ENCODE measurements at places on chromosomes 7 and 10.
A peak's percentile ranks its signal among the peaks of the same experiment; 100 is the strongest.

GRCh38 chr7:19106241-19107080 lies 11.0 kb downstream of the TWIST1 start:
- no peak for DNase-seq

GRCh38 chr7:151579644-151580043 lies 59.9 kb upstream of the RHEB start:
- DNase-seq: no peak

GRCh38 chr10:6729071-6729774 lies 149.1 kb upstream of the PRKCQ start:
- DNase-seq: no peak

- no peak for DNase-seq
These were observed 13.0 kb downstream of the AKAP9 start for GRCh38 chr7:91953618-91954017.

GRCh38 chr10:80579181-80579763 lies 41.6 kb downstream of the SH2D4B start:
- no peak for DNase-seq

- DNase-seq: no peak
These were observed 1028.5 kb upstream of the PHF14 start for GRCh38 chr7:9945131-9945530.

GRCh38 chr10:46544989-46545791 lies 11.3 kb downstream of the GPRIN2 start:
- no peak for DNase-seq

- no peak for DNase-seq
These were observed 57.6 kb downstream of the YKT6 start for GRCh38 chr7:44258423-44258760.

- DNase-seq: no peak
These were observed 1.6 kb downstream of the BICC1 start for GRCh38 chr10:58514111-58514770.

DNA sequence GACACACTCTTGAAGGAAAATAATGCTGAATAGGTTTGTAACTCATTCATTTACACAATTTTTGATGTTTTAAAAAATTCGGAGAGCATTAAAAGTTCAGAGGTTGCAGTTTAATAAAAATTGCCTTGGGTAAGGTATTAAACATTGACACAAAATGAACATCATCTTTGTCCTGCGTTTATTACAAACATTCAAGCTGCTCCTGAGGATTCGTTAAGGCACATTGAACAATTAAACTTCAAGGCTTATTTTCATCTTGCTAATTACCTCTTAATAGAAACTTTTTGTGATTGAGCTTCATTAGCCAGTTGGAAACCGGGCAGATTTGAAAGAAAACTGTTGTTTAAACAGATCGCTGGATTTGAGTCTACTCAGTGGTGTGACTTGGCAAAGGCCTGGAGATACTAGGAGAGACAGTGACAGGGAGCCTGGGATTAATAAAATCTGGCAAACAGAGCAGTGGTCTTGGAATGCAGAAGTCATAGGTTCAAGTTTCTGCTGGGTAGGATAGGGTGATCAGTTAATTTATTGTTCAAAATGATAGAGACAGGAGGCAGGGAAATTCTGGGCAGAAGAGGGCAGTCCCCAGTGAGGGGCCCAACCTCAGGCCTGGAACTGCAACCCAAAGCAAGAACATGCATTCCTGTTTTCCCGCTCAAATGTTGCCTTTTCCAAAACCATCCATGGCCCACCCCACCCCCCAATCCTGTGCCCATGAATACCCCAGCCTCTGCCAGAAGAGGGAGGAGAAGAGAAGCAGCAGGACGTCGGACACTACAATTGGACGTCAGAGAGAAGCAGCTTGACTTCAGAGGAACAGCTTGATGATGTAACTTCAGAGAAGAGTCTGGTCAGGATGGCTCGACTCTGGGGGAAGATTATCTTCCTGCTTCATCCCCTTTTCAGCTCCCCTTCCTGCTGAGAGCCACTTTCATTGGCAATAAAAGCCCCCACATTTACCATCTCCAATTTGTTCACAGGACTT lies 43.5 kb upstream of the SLC35G1 start:
- DNase-seq: no peak

- no peak for DNase-seq
These were observed 3.0 kb upstream of the UNC5B start for GRCh38 chr10:71209352-71209715.

- DNase-seq: no peak
These were observed 15.6 kb downstream of the ELN start for GRCh38 chr7:74043523-74043951.

GRCh38 chr10:77780180-77780579 lies 142.6 kb upstream of the KCNMA1 start:
- DNase-seq: no peak

DNA sequence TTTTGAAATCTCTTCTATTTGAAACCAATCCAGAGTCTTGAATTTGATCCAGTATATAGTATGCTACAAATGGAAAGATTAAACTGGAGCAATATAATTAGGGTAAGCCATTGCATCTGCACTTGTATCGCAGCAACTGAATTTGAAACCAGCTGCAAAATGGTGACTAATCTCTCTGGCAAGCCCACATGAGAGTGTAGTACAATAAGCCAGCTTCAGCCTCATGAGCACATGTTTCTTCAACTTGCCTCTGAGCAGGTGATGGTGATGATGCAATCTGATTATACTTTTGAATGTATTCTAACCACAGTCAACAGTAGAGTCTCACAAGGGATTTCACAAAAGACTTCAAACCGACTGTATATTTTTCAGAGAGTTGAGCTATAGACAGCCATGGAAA lies 829 bp upstream of the RPA3 start:
- DNase-seq: peak; percentile 72

DNA sequence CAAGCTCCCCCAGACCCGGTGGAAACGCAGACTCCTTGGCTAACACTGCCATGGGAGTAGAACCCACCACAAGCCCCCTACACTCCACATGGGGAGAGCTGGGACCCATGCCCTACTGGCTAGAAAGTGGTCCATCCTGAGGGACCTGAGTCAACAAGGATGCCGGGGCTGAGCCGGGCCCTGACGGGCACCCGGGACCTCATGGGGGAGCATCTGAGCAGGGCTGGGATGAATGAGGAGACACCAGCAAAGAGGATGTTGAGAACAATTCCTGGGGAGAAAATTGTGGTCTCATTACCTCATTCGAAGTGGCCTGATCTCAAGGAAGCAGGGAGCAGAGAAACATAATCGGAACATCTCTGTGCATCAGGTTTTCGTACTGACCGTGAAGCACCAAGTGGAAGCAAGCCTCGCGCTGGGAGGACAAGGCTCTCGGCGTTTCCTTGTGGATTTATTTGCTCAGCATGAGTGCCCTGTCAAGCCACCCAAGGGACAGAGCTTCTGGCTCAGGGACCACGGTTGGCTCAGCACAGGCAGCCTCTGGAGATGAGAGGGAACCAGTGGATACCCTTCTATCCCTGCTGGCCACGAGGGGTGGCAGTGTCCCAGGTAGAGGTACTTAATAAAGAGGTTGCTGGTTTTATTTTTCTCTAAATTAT lies 132.2 kb upstream of the FAM20C start:
- DNase-seq: no peak

GRCh38 chr7:25314731-25315267 lies 86.5 kb upstream of the NPVF start:
- no peak for DNase-seq

GRCh38 chr7:129431911-129432643 lies 2.2 kb upstream of the STRIP2 start:
- DNase-seq: no peak

DNA sequence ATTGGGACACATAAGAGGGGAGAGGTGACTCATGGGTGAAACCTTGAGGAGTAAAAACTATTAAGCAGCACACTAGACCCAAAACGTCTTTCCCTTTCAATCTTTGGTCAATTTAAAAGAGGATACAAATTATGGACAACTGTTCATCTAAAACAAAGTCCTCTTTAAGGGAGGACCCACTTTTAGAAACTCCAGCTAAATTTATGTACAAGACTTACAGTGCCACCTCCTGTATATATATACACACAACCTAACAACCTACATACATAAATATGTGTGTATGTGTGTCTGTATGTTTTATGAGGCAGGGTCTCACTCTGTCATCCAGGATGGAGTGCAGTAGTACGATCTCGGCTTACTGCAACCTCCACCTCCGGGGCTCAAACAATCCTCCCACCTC lies 18.1 kb upstream of the ZC3HAV1 start:
- DNase-seq: no peak

- no peak for DNase-seq
These were observed 394.3 kb downstream of the DNAJB6 start for GRCh38 chr7:157731126-157731525.

DNA sequence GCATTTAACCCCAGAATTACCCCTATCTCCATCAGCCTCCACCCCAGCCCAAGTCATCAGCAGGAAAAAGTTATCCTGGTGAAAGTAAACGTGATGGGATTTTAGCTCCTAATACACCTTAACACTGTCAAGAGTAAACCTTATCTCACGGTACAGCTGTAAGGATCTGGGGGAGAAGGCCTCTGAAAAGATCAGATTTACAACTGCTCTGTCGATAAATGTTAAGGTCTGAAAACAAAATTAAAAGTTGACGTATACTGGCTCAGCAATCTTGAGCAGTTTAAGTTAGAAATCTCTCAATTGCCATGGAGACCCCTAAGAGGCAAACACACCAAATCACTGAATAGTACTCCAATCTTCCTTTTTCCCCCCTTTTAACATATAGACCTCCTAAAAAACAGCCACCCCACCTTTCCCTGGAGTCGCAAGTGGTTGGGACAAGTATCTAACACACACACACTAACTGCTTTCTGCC lies 6.1 kb downstream of the SKAP2 start:
- no peak for DNase-seq

- DNase-seq: no peak
These were observed 141.6 kb downstream of the HIBADH start for GRCh38 chr7:27520815-27521790.

GRCh38 chr7:4123346-4123745 lies 558.7 kb upstream of the FOXK1 start:
- DNase-seq: no peak

DNA sequence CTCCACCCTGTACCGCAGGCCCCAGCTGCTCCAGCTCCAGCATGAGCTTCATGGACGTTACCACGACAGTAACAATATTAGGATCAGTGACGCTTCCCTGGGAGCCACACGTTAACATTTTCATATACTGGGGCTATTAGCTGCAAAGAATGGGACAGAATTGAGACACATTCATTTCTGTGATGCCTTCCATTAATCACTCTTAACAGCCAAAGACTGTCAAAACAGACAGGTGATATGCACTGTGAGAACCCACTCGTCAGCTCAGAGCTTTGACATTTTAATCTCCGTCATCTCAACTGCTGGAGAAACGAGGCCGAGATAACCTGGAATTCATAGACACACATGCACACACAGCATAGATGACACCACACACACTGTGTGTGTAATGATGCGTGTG lies 408.4 kb upstream of the SHH start:
- DNase-seq: peak; percentile 12
